Hematopoietic multipotent progenitor cell (in vitro differentiated cells): ENCODE measurements at places on chromosomes 16 and 17.

GRCh38 chr16:12818326-12818725 is 14.6 kb upstream of the CPPED1 start:
- no peak for DNase-seq

DNA sequence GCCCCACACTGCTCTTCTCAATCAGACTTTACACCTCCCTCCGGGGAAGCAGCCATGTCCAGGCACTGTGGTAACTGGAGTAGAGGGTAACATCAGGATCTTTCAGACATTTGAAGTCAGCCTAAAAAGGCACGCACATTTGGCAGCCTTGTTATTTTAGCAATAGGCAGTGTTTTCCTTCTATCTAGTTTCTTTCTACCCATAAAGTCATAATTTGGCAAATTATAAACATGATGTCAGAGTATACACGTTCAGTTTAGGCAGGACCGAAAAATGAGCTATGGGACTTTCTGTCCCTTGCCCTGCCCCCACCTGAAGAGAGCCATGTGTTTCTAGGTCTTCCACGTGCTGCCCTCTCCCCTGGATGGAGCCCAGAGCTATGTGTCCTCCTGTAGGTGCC is 21.1 kb downstream of the NARF start:
- DNase-seq: no peak

DNA sequence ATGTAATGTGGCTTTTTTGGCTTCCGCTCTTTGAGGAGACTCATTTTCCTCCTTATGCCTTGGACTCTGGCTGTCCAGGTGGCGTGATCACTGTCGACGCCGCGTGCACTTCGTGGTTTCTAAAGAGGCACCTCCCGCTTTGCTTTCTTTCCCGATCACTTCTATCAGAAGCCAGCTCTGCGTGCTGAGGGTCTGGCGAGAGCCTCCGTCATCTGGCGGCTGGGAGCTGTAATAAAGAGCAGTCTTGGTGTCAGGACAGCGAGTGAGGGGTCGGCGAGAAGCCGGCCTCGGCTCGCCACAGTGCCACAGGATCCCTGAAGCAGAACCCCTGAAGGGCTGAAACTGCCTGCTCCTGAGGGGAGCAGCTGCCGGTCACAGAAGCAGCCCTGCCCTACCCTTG is 7.4 kb downstream of the ZNF750 start:
- no peak for DNase-seq

- DNase-seq: no peak
Observed at GRCh38 chr16:23196539-23196938, 14.0 kb downstream of the SCNN1G start.

DNA sequence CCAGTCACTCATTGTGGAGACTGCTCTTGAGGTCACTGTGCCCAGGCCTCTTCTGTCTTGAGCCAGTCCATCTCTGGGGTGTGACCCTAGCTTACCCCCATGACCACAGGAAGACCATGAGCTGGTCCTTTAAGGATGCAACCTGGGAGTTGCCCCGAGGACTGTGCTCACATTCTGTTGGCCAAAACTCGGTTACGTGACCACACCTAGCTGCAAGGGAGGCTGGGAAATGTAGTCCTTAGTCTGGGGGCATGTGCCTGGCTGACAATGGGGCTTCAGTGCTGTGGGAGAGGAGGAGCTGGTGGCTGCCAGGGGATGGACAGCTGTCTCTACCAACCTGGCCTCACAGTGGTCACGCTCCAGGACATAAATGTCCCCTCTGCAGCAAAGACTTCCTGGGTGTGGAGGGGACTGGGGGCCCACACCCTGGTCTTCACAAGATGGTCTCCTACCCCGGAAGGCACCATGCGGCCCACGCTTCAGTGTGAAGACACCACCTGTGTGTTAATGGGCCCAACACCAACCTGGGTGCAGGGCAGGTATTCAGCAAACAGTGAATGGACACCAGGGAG is 55.4 kb downstream of the JPH3 start:
- DNase-seq: no peak

DNA sequence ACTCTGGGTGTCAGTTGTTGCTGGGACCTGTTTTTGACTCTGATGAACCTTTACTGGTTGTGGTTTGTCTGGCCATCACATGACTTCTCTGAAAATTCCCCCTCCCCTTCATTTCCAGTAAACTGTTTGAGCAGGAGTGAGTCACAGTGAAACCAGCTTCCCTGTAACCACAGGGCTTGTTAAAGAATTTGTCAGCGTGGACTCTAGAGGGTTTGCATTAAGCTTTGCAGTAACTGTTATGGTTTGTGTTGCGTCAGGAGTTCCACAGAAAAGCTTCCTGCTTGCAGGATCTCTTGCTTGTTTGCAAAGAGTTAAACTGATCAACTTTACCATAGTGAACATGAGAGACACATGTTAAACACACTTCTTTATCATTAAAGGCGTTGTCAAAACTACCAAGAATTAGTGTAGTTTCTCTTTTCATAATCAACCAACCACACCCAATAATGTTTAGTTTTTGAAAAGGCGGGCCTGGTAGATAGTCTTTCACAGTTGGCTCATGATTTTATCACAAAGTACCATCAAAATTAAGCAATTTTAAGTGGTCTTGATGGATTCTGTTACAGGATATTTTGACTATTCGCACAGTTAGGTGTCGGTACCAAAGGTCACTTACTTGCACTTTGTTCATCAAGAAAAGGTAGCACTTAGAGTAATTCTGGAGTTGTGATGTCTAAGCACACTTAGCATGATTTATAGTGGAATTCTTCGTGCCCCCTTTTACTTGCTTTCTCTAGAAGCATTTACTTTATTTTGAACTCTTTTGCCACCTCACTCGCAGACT is 79.3 kb downstream of the VMP1 start:
- peak; percentile 96 for DNase-seq

GRCh38 chr16:75246504-75247205 is 4.8 kb downstream of the BCAR1 start:
- no peak for DNase-seq

- no peak for DNase-seq
Observed at GRCh38 chr17:79290726-79291125, 216.1 kb downstream of the ENGASE start.

DNA sequence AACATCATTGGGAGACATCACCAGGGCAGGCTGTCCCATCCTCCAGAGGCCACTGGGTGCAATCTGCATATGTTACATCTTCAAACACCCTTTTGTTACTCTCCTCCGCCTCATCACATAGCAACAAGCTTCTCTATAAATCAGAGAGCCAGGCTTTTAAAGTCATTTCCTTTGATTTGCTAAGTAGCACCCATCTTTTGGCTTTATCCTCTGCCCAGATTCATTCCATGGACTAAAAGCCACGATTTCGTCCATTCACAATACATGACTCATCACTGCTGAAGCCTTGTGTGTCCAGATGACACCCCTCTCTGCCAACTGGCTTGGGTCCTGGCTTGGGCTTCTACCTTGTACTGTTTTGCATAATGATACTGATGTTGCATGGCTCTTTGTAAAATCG is 2.0 kb upstream of the KRT38 start:
- no peak for DNase-seq

DNA sequence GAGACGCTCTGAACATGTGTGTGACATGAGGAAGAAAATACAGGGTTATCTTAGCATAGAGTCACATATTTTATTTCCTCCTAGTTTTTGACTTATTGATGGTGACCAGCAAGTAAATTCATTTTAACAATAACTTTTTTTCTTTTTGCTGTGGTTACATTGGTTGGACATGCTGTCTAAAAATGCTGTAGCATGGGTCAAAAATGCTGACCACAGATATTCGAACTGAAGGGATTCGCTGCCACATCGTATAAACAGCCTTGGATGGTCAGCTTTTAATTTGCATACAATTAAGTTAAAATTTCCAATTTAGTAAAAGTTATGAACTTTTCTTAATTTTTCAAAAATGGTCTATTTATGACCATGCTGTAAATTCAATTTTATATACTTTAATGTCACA is 30.5 kb downstream of the RPGRIP1L start:
- no peak for DNase-seq

- no peak for DNase-seq
Observed at GRCh38 chr16:2815299-2815771, 1.7 kb upstream of the PRSS21 start.
